ENCODE measurements at places on chromosomes 13 and 19. TPM values are rescaled to one million over a fixed set of nuclear protein-coding genes. Genes with fewer than 3 reads are reported as not detected.

- DNase-seq, result no peak
Measured at GRCh38 chr19:15536350-15536749, 28.0 kb downstream of the CYP4F22 start.

DNA sequence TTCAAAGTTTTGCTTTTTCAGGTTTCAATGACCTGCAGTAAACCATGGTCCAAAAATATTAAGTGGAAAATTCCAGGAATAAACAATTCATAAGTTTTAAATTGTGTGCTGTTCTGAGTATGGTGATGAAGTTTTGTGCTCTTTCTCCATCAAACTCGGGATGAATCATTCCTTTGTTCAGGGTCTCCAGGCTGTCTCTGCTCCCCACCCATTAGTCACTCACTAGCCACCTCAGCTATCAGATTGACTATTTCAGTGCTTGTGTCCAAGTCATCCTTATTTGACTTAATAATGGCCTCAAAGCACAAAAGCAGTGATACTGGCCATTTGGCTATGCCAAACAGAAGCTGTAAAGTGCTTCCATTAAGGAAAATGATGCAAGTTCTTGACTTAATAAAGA is 1140.4 kb downstream of the EFNB2 start:
- DNase-seq, result no peak

DNA sequence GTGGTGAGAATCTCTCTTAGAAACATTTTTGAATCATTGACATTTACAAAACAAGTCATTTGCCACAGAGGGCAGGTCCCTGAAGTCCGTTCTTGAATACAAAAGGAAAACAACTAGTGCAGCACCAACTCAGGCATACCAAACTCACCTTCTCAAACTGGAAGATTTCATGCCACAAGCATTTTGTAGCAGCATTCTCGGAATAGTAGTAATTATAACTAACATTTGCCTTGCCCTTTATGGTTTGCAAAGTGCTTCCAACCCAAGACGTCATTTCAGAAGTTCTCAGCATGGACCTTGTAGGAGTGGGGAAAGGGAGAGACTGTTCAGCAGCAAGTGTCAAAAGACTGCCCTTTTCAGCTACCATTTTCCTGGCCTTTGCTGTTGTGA is 344.6 kb downstream of the RFC3 start:
- no peak for DNase-seq

The ZNF579 gene
- total RNA-seq, result 1.8 TPM

The ZNF284 gene
- total RNA-seq, result 4.9 TPM

The OR4F17 gene
- total RNA-seq, result not detected

The MED29 gene
- 57.8 TPM for total RNA-seq

The GJB2 gene
- total RNA-seq, result 32.8 TPM

DNA sequence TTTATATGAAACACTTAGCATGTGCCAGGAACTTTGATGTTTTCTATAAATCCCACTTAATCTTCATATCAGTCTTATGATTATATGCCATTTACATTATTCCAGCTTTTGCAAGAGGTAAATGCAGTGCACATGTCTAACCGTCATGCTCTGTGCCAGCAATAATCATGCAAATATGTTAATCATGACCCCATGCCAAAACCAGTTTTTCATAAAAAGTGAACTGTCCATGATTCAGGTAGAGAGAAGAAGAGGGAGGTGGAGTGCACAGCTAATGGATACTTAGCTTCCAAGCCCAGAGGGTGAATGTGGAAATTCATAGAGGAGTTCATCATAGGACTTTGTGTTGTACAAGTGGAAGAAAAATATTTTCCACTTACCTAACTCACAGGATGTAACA is 458.4 kb downstream of the TBC1D4 start:
- no peak for DNase-seq

The NOVA2 gene
- 0.30 TPM for total RNA-seq

The SYCN gene
- not detected for total RNA-seq

GRCh38 chr19:18967358-18968146 is 26.5 kb upstream of the HOMER3 start:
- peak; percentile 91 for DNase-seq

The RNF17 gene
- total RNA-seq, result not detected

GRCh38 chr13:20439261-20439660 is 86.4 kb downstream of the CRYL1 start:
- DNase-seq, result no peak

DNA sequence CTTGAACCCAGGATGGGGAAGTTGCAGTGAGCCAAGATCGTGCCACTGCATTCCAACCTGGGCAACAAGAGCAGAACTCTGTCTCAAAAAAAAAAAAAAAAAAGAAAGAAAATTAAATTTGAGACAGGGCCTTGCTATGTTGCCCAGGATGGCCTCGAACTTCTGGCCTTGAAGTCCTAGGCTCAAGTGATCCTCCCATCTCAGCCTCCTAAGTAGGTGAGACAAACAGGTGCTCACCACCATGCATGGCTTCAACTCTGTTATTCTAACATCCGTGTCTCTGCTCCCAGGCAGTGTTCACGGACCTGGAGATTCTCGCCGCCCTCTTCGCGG is 40.3 kb downstream of the PDE4A start:
- DNase-seq, result no peak

DNA sequence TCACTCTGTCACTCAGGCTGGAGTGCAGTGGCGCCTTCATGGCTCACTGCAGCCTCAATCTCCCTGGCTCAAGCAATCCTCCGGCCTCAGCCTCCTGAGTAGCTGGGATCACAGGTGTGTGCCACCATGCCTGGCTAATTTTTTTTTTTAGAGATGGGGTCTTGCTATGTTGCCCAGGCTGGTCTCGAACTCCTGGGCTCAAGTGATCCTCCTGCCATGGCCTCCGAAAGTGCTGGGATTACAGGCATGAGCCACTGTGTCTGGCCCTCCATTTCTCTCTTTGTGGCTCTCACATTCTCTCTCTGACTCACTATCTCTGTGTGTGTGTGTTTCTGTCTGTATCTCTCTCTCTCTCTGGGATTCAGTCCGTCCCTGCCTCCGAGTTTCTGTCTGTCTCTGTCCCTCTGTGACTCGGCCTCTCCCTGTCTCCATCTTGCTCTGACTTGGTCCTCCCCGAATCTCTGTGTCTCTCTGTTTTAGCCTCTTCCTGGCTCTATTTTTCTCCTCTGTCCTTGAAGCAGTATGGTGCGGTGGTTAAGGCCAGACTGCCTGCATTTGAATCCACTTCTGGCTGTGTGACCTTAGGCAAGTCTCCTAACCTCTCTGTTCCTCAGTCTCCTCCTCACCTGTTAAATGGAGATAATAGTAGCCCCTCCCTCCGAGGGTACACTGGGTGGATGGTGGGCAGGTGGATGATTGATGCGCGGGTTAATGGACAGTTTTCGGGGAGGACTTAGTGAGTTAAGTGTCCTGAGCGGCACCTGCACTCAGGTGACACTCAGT is 11.0 kb downstream of the MEIS3 start:
- no peak for DNase-seq

The FARP1 gene
- 11.0 TPM for total RNA-seq

DNA sequence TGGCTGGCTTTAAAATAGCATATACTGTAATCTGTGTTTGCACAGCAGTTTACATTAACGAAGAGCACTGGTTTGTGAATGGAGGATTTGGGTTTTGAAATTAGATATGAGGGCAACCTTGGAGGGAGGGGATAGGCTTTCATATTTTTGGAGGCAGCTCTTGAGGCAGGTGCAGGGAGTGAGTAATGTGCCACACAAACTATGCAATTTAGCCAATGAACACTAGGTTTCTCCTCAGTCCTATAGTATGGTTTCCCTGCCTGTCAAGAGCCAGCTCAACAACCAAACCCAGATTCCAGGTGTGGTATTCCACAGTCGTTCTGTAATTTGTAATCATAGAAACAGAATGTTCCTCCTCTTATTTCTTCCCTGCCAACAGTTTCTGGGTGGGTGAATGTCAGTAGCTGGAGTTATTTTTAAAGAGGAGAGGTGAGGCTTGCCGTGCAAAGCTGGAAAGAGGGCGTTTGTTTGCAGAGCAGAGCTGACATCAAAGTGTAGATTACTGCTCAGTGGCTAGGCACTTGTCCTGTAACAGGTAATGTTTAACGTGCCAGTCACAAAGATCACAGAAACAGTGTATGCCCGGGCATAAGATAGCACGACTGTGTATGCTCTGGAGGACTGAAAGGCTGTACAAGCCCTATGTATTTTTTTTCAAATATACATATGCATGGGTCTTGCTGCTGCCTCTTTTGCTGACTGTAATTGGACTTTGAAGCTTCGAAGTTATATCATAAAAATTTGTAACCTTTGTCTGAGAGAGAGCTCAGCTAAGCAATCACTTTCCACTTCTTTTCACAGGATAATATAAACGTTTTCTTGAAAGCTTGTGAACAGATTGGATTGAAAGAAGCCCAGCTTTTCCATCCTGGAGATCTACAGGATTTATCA is 124.2 kb downstream of the LMO7 start:
- DNase-seq, result no peak

The SLITRK1 gene
- not detected for total RNA-seq

The IGFL2 gene
- total RNA-seq, result 10.1 TPM

DNA sequence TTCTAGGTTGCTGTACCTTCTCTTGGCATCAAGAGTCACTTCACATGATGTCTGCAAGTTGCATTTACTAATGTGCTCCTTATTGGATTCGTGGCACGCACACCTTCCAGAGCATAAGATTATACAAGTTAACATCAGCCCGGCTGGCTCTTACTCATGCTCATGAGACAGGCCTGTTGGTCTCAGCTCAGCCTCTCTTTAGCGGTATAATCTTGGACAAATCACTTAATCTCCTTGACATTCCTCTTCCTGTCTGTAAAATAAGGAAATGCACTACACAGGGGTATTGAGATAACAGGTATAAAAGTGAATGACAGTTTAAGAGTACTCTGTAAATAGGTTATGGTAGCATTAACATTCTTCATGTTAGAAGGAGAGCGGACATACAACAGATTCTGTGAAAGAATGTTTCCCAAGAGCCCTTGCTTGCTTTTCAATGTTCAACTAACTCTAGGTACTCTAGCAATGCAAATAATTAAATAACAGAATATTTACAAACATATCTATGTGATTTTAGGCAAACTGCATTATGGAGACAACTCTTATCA is 181.1 kb downstream of the FGF14 start:
- no peak for DNase-seq

- DNase-seq, result no peak
Measured at GRCh38 chr13:20460761-20461160, 64.9 kb downstream of the CRYL1 start.

GRCh38 chr13:77492982-77493381 is 42.5 kb upstream of the SCEL start:
- DNase-seq, result no peak

DNA sequence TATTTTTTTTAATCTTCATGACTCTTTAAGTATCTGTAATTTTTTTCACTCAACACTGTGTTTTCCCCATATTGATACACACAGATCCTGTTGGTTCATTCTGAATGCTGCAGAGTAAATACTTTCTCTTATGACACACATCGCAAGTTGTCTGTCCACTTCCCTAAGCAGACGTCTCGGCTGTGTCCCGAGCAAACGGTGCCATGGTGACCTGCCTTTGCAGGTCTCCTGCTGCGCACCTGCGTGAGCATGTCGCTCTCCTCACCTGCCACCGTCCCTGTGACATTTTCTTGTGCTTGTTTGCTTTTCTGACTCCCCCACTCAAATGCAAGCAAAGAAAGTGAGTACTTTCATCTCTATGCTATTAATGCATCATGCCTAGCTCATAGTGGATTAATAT is 57.8 kb downstream of the CCDC70 start:
- DNase-seq, result no peak

GRCh38 chr13:46639033-46639981 is 86.3 kb downstream of the LRCH1 start:
- no peak for DNase-seq

DNA sequence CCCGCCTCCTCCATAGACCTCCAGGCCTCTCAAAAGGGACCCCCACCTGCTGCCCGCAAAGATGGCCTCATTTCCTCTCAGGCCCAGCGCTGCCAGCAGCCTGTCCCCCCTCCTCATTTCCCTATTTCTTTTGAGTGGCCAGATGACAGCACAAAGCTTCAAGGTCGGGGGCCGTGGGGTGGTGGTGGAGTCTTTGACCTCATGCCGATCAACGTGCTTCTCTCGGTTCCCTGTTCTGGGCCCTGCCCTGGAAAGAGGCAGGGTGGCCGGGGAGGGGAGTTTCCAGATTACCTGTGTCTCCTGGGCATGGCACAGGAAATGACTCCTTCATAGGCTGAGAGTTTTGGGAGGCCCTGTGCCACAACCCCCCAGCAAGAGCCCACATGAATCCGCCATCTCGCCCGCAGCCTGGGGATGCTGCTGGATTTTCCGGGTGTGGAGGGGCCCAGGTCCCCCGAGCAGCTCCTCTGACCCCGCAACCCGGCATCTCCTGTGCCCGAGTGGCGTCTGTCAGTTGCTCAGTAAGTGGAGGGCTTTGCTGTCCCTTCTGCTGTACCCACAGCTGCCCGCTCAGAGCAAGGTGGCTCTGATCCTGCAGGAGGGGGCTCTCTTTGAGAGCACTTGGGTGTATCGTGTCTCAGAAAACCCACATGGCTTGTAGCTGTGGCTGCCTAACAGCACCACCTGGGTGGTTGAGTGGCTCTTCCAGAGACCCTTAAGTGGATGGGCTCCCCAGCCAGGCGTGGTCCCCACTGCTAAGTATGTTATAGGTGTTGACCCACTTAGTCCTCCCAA is 139.4 kb downstream of the SIPA1L3 start:
- DNase-seq, result no peak

The KLK14 gene
- 3.8 TPM for total RNA-seq

DNA sequence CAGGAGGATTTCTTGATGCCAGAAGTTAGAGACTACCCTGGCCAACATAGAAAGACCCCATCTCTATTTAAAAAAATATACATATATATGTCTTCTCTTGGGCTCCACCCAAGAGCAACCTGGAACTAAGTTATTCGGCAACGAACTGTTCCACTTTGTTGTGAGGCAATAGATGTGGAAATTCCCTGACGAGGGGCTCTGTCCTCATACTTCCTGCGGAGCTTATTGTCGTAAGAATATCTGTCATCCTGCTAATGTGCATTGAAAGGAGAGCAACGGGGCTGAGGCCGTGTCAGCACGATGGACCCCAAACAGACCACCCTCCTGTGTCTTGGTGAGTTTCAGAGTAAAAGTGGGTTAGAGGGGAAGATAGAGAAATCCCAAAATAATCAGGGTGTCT is at the start of gene FCAR:
Gene FCAR, plus strand, starts transcription at position 246 of the 400 bp plus-strand sequence. Its CDS starts 55 bp downstream, at position 301.
- no peak for DNase-seq
